ENCODE measurements at places on chromosomes 4 and X.

- DNase-seq = no peak
- no peaks in the 10 kb centered on the region for H3K36me3 ChIP-seq
- no peak overlapping the region for H3K4me3 ChIP-seq
- H3K4me1 ChIP-seq = no peaks in the 10 kb centered on the region
Measured at GRCh38 chrX:117707948-117708743, 408.5 kb downstream of the KLHL13 start.

DNA sequence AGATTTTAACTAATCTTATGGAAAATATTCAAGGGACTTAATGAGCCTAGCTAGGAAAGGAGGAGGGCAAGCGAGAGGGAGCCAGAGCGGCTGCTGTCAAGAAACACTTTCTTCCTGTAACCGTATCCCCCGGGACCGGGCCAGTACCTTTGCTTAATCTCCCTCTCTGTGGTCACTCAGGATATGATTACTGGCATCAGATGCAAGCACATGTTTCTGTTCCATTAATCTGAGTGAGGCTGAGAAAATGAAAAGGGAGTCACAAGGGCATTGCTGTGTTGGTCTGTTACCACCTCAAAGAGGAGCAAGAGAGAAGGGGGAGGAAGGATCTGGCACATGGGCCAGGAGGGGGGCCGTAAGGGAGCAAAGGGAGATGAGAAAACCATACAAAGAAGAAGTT is 356.7 kb upstream of the GATB start:
- H3K4me3 ChIP-seq = no peak overlapping the region
- H3K27me3 ChIP-seq = no peaks in the 10 kb centered on the region
- DNase-seq = no peak
- no peak overlapping the region for H3K27ac ChIP-seq
- H3K36me3 ChIP-seq = no peaks in the 10 kb centered on the region

DNA sequence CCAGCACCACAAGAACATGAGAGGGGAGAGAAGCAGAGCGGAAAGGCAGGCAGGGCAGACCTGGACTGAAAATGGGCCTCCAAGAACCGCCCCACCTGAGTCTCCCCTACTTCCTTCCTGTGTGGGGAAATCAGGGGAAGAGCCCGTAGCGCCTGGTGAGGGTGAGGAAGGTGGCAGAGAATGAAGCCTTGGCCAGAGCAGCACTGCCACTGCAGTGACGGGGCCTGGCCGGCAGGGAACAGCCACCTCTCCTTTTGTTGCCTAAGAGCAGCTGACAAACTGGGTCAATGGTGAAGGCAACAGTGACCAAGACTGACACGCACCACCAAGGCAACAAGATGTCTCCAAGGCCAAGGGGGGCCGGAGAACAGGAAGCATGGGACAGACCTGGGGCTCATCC is 58.4 kb upstream of the CBR4 start:
- no peaks in the 10 kb centered on the region for H3K36me3 ChIP-seq
- H3K27ac ChIP-seq = no peak overlapping the region
- no peaks in the 10 kb centered on the region for H3K27me3 ChIP-seq
- peak; percentile 28 for DNase-seq
- H3K4me1 ChIP-seq = peaks cover 4% of the 10 kb centered on the region

- H3K27me3 ChIP-seq = peaks cover 92% of the 10 kb centered on the region
- peak within 1 kb of the TSS; percentile 8 for H3K4me3 ChIP-seq
- no peaks in the 10 kb centered on the region for H3K36me3 ChIP-seq
- no peak within 1 kb of the TSS for H3K27ac ChIP-seq
- no peak for DNase-seq
Measured at GRCh38 chr4:4859325-4859798, at the start of gene MSX1. TSS of gene MSX1 (plus strand) at chr4:4859665. CDS start at chr4:4859900, 235 bp downstream.

GRCh38 chr4:82591592-82591991 is 29.8 kb upstream of the TMEM150C start:
- H3K27ac ChIP-seq = no peak overlapping the region
- H3K36me3 ChIP-seq = no peaks in the 10 kb centered on the region
- no peaks in the 10 kb centered on the region for H3K27me3 ChIP-seq
- H3K4me3 ChIP-seq = no peak overlapping the region

All from CD14-positive monocyte (primary cell).